NCI-H1436 treated with DMSO at 0.1 percent for 48 hours (cell line): ENCODE measurements at places on chromosomes 1 and 21.

DNA sequence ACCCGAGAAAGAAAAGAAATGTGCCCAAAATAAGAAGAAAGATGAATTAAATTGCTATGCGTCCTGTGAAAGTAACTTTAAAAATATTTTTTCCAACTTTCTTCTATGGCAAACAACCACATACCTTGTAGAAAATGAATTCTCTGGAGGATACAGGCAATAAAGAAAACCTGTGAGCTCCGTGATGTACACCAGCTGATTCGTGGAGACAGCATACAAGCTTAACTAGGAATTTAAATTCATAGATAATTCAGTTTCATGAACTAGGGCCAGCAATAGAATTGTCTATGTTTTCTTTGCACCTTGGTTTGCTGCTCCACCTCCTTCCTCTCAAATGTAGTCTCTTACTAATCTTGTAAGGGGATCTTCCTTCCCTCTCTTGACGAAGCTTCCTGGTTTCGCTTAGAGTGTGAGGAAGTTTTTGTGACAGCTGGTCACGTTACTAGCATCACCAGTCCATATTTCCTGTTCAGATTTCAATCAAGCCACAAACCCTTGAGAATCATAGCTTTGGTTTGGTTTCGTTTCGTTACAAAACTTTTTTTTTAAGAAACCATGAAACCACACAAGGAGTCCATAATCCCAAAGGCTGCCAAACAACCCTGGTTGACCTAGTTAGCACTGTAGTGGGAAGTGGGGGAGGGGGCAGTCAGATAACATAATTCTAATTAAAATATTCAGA is 35.8 kb downstream of the GREM2 start:
- DNase-seq = no peak

DNA sequence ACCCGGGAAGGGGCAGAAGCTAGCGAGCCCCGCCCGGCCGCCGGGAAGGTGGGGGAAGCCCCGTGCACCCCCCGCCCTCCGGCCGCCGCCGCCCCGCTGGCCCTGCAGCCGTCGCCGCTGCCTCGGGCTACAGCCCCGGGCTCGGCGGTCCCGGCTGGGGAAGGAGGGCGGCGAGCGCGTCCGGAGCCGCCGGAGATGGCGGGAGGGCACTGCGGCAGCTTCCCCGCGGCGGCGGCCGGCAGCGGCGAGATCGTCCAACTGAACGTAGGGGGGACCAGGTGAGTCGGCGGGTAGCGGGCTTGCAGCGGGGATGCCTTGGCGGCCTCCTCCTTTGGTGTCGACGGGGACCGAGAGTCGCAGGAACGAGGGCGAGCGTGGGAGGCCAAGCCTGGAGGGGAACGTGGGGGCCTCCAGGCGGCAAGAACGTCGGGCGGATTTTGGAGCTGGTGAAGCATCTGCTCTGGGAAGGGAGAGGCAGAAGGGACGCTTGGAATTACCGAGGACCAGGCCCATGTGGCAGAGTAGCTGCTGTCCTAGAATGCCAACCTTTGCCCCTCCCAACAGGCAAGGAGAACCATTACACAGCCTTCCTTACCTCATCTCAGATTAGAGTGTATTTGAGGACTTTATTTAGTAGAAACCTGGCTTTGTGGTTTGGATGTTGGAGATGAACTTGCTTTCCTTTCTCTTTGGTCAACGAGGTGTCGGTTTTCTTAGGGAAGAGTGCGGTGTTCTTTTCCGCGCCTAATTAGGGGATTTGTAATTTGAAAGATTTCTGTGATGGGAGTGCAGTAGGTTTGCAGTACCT is 591 bp downstream of the KCTD3 start:
- no peak for DNase-seq

DNA sequence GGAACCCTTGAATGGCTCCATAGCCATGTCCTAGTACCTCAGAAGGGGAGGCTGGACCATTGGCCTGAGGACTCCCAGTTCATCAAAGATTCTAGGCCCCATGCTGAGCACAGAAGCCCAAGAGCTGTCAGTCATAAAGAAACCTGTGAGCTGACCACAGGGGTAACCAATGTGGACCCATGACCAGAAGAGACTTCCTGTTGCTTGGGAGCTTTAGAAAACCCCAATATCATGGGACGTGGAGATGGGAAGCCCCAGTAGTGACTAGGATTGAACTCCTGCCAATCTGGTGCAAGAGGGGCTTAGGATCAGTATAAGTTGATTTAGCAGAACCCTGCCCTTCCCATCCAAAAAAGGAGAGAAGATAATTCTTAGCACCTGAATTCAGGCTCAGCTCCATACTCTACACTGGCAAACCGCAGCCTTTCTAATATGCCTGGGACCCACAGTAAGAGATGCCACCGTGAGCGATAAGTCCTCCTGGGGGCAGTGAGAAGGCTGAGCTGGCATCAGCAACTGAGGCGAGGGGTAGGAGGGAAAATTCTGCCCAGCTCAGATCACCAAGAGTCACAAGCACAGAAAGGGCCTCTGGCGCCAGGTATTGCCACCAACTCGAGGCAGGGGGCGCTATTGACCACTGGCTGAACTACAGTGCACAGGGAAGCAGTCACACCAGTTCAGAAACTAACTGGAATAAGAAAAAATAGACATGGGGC is 108.9 kb downstream of the CAPN8 start:
- no peak for DNase-seq

GRCh38 chr1:41914516-41914915 is 4.2 kb downstream of the HIVEP3 start:
- DNase-seq = no peak

DNA sequence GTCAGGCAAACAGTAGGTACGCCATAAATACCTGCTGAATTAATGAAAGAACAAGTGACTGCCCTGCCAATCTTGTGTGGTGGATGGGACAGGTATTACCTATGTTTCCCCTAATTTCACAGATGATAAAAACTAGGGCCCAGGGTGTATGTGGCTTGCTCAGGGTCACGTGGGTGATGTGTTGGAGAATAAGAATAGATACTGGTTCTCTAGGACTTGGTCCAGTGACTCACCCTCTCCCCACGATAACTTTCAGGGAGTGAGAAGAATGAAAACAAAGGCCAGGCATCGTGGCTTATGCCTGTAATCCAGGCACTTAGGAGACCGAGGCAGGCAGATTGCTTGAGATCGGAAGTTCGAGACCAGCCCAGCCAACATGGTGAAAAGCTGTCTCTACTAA is 26.7 kb downstream of the SLC26A9 start:
- DNase-seq = no peak

- no peak for DNase-seq
These were observed 76.5 kb upstream of the BTG3 start for GRCh38 chr21:17688912-17689874.

- DNase-seq = no peak
These were observed 1.9 kb upstream of the KCNA10 start for GRCh38 chr1:110520827-110521226.

DNA sequence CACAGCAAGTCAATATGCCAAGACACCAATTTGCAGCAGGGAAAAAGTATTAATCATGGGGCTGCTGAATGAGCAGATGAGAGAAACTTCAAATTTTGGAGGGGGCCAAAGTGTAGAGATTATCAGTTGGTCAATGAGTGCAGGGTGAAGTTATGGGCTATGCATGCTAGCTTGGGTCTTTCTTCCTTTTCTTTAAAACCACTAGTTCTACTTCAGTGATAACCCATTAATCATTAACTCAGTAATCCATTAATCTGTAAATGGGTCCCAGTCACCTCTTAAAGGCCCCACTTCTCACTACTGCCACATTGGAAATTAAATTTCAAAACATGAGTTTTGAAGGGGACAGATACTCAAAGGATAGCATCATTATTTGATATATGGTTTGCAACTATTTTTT is 688.6 kb upstream of the ADGRL4 start:
- DNase-seq = no peak

DNA sequence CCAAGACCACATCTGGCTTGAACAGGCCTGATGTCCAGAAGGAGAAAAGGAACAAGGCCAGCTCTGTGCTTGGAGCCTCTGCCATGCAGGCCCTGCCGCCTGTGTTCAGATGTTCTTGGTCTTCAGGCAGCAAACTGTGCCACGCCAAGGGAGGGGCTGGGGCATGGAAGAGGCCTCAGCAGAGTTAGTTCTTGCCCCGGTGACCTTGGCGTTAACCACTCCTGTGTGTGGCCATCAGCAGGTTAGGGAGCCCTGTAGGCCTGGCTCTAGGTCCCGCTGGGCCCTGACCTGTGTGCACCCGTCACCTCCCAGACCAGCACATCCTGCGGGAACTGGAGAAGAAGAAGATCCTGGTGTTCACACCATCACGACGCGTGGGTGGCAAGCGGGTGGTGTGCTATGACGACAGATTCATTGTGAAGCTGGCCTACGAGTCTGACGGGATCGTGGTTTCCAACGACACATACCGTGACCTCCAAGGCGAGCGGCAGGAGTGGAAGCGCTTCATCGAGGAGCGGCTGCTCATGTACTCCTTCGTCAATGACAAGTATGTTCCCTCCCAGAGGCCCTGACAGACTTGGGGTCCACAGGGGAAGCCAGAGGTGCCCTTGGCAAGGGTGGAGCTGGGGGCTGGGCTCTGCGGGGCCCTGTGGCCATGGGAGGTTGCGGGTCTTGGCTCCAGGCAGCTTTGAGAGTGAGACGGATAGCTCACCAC is 7.1 kb downstream of the ZC3H12A start:
- DNase-seq = no peak

DNA sequence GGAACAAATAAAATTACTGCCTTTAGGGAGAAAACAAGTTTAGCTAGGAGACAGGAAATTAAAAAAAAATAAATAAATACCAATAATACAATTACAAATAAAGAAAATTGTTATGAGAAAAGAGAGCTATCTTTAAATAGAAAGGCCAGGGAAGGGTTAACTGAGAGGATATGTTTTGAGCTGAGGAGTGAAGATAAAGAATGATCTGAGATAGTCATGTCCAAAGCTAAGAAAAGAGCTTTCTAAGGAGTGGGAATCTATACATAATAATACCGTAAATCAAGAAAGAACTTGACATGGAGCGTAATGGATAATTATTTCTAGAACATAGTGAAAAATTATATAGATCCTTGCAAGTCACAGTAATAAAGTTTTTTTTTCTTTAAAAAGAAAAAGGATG is 176.5 kb downstream of the NCAM2 start:
- no peak for DNase-seq

- DNase-seq = no peak
These were observed 79.5 kb downstream of the SLC66A1 start for GRCh38 chr1:19391596-19391981.

GRCh38 chr1:17239420-17239819 is 9.5 kb upstream of the PADI3 start:
- no peak for DNase-seq

GRCh38 chr21:31772674-31773555 is 41.0 kb upstream of the SCAF4 start:
- no peak for DNase-seq

DNA sequence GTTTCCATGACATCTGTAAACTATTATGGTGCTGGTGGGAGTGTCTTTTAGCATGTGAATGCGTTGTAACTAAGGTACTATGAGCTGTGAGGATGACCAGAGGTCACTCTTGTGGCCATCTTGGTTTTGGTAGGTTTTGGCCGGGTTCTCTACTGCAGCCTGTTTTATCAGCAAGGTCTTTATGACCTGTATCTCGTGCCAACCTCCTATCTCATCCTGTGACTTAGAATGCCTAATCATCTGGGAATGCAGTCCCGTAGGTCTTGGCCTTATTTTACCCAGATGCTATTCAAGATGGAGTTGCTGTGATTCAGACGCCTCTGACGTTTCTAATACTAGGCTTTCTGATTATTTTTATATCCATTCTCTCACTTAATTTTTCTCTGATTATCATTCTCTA is 9.4 kb downstream of the NCAM2 start:
- no peak for DNase-seq

DNA sequence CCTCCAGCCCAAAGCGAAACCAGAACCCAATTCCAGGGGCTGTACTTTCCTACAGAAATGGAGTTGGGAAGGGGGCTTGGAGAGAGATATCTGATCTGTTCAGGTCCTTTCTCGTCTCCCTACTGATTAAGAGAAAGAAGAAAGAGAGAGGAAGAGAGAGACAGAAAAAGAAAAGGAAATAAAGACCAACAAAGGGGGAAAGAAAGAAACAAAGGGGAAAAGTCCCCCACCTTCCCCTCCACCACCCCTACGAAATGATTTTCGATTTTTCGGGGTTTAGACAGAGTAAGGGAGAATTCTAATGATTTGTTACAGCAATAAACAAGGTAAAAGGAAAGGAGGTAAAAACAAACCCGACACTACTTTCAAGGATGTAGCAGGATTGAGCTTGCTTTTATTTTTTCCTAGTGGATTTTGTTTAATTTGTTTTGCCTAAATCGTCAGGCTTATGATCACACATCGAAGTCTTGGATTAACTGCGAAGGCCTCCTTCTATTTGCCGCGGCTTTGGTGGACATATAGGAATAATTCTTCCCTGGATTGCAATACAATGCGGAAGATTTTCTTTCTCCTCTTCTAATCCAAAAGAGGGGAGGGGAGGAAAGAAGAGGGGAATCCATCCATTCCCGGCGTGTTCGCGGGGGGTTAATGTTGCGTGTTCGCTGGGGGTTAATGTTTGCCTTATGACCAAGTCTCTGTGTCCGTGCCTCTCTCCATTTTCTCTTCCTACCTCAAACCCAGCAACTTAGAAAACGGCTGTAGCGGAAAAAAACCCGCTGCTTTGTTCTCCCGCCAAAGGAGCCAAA is 1.9 kb downstream of the TAL1 start:
- no peak for DNase-seq

- DNase-seq = no peak
These were observed 108.0 kb downstream of the CRYAA start for GRCh38 chr21:43276811-43277210.

GRCh38 chr1:117398957-117399356 is 31.7 kb downstream of the MAN1A2 start:
- no peak for DNase-seq

DNA sequence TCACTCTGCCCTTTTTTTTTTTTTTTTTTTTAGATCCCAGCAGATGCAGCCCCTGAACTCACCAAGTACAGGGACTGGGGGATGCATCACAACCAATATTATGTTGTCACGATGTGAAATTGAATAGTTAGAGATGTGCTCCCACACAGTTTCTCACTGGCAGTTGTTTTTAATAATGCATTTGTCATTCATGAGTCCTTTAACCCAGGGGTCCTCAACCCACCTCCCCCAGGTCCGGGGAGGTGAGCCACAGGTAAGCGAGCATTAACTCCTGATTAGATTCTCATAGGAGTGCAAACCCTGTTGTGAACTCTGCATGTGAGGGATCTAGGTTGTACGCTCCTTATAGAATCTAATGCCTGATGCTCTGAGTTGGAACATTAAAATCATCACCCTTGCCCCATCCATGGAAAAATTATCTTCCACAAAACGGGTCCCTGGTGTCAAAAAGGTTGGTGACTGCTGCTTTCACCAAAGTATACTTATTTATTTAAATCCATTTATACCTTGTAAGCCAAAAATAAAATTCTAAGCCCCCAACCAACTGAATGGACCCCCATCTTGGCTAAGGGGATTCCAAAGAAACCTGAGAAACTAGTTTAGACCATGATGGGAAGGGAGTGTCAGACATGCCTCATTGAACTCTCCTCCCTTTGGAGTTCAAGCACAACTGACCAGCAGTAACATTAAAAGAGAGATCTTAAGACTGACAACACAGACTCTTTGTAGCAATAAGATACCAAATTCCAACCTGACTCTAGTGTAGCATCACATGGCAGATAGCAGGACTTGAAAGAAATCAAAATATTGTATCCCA is 119.3 kb upstream of the ATP1A1 start:
- DNase-seq = no peak

- DNase-seq = no peak
These were observed 1.6 kb upstream of the MX2 start for GRCh38 chr21:41360072-41360821.

- DNase-seq = no peak
These were observed 1745.3 kb downstream of the MRPL39 start for GRCh38 chr21:23861911-23862504.

GRCh38 chr1:50328552-50328951 is 94.7 kb downstream of the DMRTA2 start:
- DNase-seq = no peak

- DNase-seq = no peak
These were observed 10.8 kb downstream of the OSBPL9 start for GRCh38 chr1:51627672-51628071.
